ENCODE measurements at places on chromosomes 1 and 21.

DNA sequence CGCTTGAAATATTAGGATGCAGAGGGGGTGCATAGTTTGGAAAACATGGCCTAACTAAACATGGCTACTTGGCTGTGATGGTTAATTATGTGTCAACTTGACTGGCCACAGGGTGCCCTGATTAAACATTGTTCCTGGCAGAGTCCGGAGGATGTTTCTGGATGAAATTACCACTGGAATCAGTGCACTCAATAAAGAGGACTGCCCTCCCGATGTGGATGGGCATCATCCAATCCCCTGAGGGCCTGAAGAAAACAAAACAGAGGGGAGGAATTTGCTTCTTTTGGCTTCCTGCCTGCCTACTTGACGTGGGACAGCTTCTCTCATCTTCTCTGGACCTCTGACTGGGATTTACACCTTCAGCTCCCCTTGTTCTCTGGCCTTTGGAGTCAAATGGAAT, 79.1 kb upstream of the KCNE2 start:
- DNase-seq, result no peak

DNA sequence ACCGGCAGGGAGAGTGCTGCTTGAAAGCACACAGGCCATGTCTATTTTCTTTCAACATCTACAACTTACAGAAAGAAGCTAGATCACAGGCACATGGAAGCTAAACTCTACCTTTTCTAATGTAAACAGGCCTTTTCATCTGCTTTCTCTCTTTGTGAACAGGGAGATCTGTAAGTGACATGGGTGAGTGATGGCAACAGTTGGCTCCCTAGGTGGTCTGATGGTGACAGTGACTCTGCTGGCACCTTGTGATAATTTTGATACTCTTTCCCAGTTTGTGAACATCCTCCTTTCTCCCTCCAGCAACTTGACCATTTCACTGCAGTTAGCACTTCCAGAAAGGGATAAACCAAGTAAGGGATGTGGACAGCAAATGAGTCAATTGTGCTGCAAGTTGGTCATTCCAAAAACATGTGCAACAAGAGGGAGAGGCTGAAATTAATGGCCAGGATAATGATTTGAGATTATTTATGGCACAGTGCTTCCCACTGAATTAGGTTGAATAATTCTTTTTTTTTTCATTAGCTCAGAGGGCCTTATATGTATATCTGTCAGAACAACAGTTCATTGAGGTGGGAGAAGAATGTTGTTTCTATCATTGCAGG, 89.5 kb downstream of the XCL2 start:
- no peak for DNase-seq

DNA sequence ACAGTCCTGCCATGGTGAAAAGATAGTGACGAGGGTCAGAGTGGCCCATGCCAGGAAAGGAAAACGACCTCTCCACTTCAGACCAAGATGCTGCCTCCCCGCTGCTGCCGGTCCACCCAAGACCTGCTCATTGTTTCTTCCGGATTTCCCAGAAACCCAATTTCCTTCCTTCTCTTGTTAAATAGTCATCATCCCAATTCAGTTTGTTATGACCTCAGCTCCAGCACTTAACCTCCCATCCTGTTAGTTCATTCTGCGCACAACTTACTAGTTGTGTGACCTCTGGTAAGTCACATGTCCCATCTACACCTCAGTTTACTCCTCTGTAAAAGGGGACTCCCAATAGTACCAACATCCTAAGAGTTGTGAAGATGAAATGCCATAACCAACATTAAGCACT, 29.9 kb upstream of the PPP1R15B start:
- DNase-seq, result no peak

DNA sequence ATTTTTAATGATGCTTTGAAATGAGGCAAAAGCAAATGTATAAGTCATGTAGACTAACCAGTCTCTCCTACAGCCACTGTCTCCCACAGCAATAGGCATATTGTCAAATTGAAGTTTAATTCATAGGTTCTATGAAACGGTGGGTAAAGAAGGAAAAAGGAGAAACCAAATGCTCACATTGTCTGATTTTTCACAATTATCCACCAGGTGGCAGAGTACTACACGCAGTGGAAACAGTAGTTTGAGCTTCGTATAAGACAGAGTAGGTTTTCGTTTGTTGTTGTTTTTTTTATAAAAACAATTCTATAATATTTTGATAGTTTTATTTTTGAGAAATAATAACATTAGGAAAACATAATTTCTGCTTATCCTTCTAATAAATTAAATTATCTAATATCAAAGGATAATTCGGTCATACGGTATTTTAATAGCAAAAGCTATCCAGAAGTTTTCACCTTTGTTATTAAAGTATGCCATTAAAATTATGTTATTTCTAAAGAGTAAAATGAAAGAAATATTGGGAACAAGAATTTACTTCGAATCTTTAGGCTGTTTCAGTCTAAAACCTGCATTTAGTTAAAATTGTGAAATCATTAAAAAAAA, 39.1 kb downstream of the TYW3 start:
- peak; percentile 36 for DNase-seq

GRCh38 chr1:206734499-206735142, 36.0 kb upstream of the IL19 start:
- peak; percentile 81 for DNase-seq

DNA sequence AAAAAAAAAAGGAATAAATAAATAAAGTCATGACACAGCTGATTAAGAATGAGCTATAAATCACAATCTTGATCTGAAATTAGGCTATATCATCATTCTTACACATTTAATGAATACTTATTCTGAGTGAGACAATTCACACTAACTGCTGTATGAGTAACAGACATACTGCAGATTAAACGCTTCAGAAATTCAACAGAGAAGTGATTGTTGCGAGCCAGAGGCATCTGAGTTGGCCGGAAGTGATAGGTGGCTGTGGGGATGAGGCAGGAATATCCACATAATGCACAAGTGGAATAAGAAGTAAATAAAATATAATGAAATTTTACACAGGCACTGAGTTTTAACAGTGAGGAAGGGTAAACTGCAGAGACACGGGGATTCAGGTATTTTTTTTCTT, 142.4 kb downstream of the APP start:
- no peak for DNase-seq

DNA sequence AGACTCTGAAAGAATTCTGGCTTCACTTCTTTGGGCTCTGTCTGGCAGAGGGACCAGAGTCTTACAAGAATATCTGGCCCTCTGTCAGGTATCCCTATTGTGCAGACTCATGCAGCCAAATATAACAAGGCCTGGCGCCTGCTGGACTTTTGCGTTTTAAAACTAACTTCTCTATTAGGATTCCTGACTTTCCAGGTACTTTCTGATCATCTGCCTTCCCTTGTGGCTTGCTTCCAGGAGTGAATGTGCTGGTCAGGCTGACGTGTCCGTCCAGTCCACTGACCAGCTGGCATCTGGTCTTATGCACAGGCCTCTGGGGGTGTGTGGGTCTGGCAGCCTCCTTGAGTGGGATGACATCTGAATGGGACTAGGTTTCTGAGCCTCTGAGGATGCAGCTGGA, 8.6 kb upstream of the RAB29 start:
- DNase-seq, result no peak

- DNase-seq, result no peak
Measured at GRCh38 chr1:170675865-170676264, 11.9 kb downstream of the PRRX1 start.

DNA sequence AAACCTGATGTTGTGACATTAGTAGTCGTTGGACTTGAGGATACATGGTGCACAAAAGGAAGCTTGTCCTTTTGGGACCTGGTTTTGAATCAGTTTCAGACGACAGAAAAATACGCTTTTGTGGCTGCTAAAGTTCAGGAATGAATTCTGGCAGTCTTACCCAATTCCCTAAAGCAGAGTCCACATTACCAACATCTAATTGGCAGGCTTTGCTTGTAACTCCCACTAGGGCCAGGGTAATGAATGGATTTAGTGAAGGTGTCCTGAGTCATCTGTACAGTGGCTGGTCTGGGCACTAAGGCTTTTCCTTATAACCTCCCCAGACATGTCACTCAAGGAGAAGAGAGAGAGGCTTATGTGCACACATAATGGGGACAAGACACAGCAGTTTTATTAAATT, 66.2 kb upstream of the RNPC3 start:
- no peak for DNase-seq

- DNase-seq, result no peak
Measured at GRCh38 chr1:2360588-2361364, 30.6 kb downstream of the MORN1 start.

DNA sequence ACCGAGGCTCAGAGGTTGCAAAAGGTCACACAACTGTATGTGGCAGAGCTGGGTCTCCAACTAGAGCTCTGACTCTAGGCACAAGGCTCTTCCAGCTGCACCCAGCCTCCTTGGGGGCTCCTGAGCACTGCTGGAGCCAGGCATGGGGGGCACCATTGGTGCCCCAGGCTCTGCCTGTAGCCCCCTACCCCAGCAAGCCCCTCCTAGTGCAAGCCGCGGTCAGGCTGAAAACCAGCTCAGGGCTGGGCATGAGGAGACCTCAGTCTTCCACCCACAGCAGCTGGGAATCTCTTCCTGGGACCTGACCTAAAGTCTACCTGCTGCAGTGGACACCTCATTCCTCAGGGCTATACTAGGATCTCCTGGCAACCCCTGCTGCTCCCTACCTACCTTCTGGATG, 14.6 kb downstream of the TNNT2 start:
- no peak for DNase-seq

- DNase-seq, result no peak
Measured at GRCh38 chr21:34035619-34036354, 37.6 kb upstream of the MRPS6 start.

DNA sequence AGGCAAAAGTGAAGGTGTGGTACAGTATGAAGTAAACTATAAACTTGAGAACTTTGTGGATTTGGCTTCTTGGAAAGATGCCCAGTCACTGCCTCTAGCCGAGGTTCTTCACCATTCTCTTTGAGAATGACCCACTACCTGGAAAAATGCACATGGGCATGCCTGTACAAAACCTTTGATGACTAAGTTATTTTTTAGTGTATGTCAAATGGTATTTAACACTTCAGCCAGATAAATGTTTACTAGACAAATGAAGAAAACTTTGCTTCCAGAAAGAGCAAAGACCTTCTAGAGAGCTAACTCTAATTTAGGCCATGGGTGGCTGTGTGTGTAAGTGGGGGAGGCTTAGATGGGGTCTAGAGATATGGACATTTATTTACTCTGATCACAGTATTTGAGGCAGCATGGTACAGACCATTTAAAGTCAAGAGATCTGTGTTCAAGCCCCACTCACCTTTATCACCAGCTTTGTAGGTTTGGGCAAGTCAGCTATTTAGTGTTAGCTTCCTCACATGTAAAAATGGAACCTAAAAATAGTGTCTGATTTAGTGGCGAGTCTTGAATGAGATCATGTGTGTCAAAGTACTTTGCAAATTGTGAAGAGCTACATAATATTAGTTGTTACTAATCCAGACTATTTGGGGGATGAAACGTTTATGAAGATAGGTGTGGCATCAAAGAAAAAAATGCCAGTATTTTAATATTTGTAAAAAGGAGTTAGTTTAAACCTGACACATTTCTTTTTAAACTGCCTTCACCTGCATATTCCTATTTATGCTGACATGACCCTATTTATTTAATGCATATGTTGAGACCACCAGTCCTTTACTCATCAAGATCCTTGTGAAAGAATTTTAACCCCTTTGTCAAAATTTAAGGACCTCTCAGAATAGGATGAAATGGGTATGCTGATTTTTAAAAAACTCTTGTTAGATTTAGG, 20.2 kb downstream of the NFYC start:
- no peak for DNase-seq

GRCh38 chr1:167463080-167463479, 55.2 kb downstream of the CD247 start:
- no peak for DNase-seq

DNA sequence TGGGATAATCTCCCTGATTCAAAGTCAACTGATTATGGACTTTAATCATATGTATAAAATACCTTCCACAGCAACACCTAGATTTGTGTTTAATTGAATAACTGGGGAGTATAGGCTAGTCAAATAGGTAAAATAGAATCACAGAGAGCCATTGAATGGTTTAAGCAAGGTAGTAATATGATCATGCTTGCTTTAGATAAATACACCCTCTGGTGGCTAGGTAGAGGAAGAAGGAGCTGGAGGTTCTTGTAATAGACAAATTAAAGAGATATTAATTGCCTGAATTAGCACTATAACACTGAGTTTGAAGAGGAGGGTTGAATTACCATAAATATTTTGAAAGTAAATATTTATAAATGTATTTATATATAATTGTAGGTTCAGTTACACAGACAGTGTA, 40.3 kb downstream of the DIRAS3 start:
- no peak for DNase-seq

DNA sequence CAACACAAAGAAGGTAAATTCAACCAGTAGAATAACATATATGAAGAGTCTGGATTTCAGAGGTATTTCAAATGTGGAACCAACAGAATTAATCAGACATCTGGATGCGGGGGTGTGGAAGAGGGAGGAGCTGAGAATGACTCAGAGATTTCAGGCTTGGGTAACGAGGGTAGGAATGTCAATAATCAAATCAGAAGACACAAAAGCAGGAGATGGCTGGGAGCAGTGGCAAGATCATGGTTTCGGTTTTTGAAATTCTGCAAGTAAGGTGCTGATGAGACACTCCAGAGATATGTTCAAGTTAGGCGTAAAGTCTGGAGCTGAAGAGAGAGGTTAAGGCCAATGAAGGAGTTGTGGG, 64.0 kb downstream of the PLPPR5 start:
- DNase-seq, result no peak

- no peak for DNase-seq
Measured at GRCh38 chr1:172529304-172529703, 3.6 kb upstream of the SUCO start.

DNA sequence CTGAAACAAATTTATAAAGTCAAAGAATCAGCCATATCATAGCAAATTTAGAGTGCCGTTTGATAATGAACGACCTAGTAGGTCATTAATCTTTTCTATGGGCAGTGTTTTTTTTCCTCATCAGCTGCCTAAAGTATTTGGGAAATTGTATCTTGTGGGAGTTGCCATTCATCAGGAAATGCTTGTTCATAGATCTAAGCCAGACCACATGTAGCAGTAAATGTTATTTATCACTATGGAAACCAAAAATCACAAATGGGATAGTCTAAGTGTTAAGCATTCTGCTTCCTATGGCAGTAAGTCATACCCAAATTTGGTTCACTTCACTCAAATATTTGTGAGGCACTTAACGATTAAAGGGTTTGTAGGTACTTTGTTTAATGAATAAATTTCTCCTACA, 52.9 kb downstream of the LRRC8D start:
- DNase-seq, result peak; percentile 41
